ENCODE measurements at places on chromosomes 1 and 21.

GRCh38 chr1:112716133-112716720, 1.1 kb upstream of the PPM1J start:
- peak; percentile 85 for DNase-seq

DNA sequence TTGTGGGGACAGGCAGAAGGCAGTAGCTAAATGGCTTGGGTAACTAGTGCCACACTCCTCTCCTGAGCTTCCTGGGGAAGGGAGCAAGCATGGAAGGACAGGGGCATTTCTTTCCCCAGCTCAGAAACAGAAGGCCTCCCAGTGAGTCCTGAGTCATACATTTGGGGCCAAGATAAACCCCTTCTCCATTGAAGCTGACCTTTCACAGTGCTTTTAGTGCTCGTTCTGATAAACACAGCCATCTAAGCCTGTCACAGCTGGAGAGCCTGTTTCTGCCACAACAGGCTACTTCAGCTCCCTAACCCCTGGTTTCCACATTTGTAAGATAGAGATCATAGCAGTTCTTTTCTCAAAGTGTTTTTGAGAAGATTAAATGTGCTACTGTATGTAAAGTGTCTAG, 374.0 kb downstream of the LMX1A start:
- DNase-seq = no peak

DNA sequence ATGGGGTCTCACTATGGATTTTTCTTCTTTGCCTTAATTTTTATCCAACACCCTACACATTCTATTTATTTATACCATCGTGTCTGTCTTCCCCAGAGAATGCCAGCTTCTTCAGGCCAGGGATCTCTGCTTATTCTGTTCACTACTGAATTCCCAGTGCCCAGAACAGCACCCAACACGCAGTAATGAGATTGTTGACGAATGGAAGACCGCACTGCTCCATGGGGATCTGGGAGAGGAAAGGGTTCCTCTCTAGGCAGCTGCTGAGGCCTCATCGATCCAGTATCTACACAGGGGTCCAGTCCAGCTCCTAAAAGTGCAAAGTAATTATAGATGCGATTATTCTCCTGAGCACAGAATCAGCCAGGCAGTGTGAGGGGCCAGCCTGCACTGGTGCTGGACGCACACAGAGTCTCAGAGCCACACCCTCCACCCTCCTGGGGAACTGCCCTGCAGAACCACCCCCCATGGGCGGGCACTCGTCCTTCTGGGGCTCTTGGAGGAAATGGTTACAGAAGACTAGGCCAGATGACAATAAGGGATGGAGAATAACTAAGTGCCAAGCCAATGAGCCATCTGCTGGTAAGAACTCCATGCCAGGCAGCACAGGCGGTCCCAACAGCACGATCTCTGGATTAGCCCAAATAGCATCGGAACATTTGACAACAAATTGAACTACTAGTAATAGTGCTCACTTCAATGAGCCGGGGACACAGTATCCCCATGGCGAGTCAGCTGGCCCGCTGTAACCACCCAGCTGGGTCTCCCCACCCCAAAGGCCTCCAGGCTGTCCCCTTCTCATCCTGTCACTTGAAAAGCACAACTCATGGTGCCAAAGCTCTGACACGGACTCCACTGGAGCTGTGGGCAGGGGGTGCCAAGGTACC, 1.7 kb upstream of the PDE9A start:
- no peak for DNase-seq

DNA sequence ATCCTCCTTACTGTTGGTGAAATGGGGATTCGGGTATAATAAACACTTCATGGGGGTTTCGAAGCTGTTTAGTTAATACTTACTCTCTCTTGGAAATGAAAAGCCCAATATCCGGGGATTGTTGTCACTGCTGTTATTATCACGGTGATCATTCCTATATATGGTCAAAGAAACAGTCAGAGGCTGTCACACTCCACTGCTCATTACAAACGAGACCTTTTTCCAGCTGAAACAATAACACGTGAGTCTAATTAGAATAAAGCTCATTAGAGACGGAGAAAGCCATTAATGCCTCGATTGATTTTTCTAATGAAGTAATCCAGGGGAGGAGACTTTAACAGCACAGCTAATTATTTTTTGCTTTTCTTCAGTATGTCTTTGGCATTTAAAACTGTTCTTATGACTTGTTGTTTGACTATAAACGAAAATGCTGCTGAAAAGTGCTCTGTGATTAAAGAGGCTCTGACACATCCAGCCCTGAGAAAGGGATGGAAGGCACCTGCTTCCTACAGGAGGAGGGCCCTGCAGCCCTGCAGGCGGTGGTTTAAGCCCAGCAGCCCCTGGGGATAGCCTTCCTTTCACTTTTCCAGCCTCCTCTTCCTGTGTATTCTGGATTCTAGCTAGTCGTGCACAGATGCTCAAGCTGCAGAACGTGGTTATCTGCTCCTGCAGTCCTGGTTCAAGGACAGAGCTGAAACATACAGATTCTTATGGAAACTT, 143.6 kb downstream of the EDEM3 start:
- DNase-seq = peak; percentile 89

GRCh38 chr1:100423832-100424337, 71.6 kb downstream of the CDC14A start:
- DNase-seq = no peak

DNA sequence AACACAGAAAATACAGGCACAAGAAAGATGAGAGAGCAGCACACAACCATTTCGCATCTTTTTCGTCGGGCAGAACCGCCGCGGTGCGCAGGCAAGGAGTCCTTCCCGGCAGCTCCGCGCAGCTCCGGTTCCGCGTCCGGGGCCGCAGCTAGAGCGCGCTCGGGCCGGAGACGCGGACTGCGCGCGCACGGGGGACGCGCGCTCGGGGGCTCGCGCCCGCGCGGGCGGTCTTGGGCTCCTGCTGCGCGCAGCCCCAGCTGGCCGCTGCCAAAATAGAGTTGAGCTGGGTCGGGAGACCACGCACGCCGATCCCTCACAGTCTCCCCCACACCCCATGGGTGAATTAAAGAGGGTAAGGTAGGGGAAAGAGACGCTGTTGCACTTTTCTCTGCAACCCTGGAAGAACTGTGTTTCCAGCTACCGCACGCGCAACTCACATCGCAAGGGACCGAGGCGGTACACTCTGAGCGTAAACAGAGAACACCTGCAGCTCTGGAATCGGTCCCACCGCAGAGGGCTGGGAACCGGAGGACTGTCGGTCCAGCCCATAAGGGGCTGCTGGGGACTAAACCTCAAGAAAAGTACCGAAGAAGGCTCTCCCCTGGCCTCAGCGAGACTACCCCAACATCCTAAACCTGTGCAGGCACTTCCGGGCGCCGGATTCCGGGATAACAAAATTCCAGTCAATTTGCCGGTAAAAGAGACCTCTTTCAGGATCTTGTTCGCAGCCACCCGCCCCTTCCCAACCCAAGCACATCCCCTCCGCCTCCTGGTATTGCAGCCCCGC, 1.7 kb downstream of the NR5A2 start:
- peak; percentile 90 for DNase-seq

GRCh38 chr1:21176586-21177555, at the start of gene EIF4G3:
EIF4G3 (minus strand) TSS chr1:21176897; CDS start chr1:21002742, 174,155 bp downstream.
- peak; percentile 98 for DNase-seq
